Endothelial cell of umbilical vein (primary cell): ENCODE measurements at places on chromosomes 1 and 21.

GRCh38 chr1:29826646-29827045, 590.3 kb downstream of the PTPRU start:
- no peak for DNase-seq

DNA sequence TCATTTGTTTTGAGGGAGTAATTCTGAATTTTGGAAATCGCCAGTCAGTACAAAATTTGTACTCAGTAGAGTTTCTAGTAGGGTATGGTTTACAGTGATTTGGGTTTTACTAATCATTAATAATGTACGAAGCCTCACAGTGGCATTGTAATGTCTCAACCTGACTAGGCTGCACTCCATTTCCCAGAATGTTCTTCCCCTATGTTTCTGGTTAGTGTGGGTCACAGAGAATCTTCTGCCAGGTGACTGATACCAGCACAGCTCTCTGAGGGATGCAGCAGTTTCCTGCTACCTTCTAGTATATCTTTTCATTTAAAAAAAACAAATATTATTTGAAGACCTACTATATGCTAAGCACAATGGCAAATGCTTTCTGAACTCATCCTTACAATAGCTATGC, 112.9 kb downstream of the PTPN14 start:
- DNase-seq: no peak

DNA sequence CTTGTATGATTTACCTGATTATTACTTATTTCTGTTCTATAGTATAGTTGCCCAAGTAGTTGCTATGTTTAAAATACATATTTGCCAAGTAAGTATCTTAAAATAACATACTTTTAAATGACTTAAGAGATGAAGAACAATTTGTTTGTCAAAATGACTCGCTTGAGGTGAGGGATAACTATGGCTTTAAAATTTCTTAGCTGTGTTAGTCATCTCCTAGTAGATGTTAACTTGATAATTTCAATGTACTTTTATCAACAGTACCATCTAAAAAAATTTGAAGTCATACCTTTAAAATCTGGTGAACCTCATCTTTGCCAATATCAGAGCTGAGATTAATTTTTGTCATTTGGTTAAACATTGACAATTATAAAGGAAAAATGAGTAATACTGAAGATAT, 37.7 kb downstream of the ODR4 start:
- no peak for DNase-seq

DNA sequence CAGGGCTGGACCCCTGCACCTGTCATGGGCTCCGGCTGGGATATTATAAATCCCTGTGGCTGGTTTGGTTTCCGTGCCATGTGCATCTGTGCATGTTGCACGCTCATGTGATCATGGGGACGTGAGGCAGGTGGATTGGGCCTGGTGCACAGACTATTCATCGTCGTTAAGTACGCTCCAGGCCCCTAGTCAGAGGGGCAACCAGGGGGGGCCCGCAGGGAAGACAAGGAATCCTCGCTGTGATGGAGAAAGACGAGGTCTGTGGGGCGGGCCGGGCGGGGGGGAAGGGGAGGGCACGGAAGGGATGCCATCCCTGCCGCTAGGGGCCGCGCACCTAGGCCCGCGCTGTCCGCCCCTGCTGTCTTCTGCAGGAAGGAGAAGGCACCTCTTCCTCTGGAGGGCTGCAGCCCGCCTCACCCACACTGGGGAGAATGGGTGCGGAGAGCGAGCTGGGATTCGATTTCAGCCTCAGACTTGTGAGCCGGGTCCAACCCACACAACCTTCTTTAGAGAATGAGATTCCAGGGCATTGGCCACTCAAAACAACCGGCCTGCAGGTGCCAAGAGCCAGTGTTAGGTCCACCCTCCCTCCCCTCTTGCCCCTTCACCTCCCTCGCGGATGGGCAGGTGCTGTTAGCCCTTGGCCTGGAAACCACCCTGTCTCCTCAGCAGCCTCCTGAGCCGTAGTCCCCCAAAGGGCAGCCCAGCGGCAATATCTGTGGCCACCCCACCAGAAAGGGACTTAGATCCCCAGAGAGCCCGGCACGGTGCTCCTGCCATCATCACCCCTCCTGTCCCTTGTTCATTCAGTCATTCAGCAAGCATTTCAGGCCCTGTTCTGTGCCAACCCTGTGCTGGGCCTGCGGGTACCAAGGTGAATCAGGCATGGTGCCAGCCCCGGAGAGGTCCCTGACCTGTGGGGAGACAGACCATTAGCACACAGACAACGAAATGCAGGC, 950 bp upstream of the LRP8 start:
- DNase-seq: no peak

- DNase-seq: no peak
Observed at GRCh38 chr1:40905061-40905460, 42.9 kb upstream of the CITED4 start.

DNA sequence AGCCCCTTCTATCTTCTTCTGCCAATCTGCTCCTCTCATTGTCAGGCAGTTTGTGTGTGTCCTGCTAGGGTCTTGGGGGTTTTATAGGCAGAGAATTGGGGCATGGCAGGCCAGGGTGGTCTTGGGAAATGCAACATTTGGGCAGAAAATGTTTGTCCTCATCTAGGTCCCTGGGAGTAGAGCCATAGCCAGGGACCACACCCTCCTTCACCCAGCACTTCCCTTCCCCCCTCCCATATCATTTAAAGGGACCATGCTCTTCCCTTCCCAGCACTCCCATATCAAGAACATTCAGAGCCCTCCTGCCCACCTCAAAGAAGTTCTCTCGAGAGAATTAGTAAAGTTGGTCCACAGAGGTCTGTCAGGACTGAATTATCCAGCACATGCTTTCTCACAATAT, 41.7 kb downstream of the ZNF697 start:
- DNase-seq: no peak

DNA sequence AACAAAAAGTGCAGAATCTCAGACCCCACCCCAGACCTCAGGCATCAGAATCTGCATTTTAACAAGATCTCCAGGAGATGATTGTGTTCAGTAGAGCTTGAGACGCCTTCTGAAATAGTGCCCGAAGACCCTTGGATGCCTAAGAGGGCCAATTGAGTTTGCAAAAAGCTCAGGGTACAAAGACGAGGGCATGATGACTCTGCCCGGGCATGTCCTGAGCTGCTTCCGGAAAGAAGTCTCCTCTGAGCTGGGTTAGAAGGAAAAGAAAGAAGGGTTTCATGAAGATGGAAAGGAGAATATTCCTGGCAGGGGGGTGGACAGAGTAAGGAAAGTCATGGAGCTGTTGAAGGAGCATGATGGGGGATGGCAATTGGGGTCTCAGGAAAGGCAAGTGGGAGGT, 246.1 kb upstream of the TMEM51 start:
- no peak for DNase-seq

DNA sequence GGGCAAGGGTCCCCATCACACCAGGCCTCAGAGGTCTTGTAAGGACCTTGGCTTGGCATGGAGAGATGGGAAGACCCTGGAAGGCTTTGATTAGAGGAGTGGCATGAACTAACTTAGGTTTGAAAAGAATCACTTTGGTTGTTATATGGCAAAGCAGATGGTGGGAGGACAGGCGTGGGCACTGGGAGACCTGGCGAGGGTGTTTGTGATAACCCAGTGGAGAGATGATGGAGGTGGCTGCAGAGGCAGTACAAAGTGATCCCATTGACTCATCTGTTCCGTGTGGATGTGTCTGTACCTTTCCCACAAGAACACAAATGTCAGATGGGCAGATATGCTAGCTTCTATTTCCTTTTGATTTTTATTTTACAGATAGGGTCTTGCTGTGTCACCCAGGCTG, 168.3 kb downstream of the SLC35F3 start:
- no peak for DNase-seq

GRCh38 chr1:180428782-180429695, 73.3 kb downstream of the ACBD6 start:
- DNase-seq: no peak

DNA sequence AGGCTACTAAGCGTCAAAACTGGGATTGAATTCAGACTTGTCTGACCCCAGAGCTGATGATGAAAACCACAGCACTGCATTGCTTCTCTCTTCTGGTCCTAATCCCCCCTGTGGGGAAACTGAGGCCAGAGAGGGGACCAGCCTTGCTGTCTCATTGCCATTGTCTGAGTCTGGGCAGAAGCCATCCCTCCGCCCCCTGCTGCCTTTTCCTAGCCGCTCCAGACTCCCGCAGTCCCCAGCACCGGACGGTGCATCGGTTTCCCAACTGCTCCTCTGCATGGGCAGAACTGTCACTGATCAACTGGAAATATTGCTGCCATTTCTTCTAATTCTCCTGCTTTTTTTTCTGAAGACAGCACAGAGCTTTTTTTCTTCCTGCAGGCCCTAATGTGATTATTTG, 157.4 kb downstream of the ACTL8 start:
- no peak for DNase-seq

- peak; percentile 32 for DNase-seq
Observed at GRCh38 chr1:172547071-172547470, 14.1 kb downstream of the SUCO start.

DNA sequence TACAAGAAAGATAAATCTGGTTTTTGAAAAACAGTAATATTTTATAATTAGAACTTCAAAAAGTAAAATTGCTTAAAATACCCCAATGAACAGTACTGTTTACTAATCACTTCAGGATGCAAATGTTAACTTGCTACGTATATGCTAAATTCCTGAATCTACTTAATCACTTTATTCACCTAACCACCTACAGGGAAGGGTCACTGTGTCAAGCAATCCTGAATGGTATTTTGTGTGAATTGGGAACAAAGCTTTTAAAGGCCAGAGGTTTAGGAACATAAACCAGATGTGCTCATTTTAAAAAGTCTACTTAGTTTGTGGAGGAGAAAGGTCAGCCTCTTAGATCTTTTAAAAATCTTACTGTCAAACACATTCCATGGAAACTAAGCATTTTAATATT, 1143.0 kb upstream of the ADGRL2 start:
- DNase-seq: no peak

- no peak for DNase-seq
Observed at GRCh38 chr1:21510885-21511578, 1.8 kb downstream of the ALPL start.

DNA sequence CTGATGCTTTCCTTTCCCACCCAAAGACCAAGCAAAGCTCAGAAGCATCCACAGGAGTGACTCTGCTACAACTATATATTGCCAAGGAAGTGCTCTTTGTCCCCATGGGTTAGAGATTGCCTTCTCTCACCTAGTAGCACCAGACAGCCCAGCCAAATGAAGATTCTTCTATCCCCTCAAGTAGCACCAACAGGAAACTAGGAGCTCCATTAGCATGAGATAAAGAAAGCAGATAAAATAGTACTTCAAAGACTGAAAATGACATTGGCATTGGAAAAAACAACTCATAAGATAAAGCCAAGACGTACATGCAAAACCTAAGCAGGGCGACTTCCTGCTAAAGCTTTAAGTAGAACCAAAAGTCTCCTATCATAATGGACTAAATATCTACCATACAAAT, 871.5 kb downstream of the AMY1C start:
- DNase-seq: no peak

DNA sequence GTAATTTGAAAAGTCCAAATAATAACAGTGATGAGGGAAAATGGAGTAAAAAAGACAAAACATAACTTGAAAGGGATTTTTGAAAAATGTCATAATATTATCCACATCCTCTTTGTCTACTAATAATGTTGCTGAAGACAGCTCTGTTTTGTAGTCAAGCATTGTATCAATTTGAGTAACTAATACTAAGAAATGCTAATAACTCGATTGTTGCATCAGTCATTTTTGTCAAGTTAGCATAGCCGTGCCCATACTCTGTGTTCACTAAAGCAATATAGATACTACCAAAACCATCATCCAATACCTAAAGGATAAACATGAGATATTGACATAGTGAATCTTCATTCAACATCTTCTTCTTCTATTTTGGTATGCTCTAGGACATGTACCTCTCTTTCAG, 17.3 kb downstream of the PDC start:
- no peak for DNase-seq

GRCh38 chr1:200042552-200043335, 15.2 kb downstream of the NR5A2 start:
- peak; percentile 64 for DNase-seq

DNA sequence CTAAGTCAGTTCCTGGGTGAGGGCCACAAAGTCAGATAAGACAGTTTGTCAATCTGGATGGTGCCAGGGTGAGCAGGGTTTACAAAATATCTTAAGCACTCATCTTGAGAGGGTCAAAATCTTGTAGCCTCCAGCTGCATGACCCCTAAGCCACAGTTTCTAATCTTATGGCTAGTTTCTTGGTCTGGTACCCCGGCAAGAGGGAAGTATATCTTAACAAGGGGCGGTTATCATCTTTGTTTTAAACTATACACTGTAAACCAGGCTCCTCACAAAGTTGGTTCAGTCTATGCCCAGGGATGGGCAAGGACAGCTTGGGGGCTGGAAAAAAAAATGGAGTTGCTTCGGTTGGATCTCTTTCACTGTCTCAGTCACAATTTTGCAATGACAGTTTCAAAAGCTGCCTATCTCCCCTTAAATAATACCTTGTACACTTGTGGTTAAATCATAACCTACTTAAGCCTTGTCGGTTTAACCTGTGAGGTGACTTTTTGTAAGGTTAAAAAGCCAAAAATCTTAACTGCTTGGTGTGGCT, 7.8 kb upstream of the CD46 start:
- no peak for DNase-seq
